HuH-7.5 (cell line): ENCODE measurements at places on chromosomes 16 and 17.

- DNase-seq = no peak
Measured at GRCh38 chr16:15041271-15042004, 14.4 kb downstream of the NTAN1 start.

DNA sequence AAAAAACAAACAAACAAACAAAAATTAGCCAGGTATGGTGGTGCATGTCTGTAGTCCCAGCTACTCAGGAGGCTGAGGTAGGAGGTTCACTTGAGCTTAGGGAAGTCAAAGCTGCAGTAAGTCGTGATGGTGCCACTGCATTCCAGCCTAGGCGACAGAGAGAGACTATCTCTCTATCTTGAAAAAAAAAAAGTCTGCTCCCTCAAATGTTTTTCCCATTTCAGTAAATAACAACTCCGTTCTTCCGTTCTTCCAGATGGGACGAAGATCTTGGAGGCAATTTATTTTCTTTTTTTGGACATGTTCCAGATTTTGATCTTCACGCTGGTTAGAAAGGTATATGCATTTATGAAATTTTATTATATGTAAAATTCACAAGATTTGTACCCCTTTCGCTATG, 19.0 kb downstream of the ERAL1 start:
- no peak for DNase-seq

GRCh38 chr16:86319585-86320236, 190.6 kb upstream of the FOXF1 start:
- no peak for DNase-seq

DNA sequence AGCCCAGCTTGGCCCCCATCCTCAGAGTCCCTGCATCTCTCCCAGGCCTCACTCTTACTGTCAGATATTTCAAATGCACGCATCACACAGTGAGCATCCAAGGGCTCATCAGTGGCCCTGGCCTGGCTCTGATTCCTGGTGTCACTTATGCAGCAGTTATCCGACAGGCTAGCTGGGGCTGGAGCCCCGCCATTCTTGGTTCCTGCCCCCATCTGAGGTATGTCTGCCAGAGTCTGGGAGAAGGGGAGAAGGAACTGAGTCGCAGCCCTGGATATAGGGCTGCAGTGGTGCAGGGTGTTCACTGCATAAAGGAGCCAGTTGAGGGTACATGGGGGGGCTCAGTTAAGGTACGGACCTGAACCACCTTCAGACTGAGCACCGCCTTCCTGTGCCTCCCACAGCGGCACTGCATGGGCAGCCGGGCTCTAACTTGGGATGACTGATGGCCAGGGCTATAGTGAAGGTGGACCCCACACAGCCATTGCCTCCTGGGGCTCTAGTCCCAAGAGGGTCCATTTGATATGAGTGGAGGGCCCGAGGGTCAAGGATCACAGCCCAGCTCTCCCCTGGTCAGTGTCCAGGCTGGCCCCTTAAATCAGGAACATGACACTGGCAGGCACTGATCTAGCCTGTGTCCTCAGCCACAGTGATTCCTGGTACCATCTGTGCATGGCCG, 1.8 kb upstream of the RASD1 start:
- no peak for DNase-seq

- DNase-seq = no peak
Measured at GRCh38 chr16:21645261-21645721, 7.1 kb downstream of the IGSF6 start.

DNA sequence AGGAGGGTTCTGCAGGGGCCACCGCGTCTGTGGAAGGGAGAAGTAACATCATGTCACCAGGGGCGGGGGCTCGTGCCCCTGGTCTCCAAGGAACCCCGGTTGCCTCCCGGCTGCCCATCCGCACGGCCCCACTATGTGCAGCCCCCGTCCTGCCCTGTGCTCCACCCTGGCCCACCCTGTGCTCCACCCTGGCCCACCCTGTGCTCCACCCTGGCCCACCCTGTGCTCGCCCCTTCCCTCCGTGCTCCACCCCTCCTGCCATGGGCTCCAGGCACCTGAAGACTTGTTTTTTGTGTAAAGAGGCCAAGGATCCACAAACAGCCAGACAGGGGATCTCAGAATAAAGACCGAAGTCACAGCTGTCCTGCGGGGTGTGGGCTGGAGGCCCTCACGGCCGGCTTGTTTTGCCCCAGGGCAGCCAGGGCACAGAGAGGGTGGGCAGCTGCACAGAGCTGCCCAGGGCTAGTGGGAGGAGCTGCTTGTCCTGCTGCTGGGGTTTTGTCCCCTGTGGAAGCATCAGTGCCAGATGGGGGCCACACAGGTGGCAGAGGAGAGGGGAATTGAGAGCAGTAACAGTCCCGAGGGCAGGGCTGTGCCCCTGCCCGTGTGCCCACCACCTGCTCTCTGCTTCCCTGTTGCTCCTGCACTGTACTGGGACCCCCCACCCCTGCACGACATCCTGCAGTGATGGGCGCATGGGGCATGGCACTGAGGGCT, 147.0 kb upstream of the CIBAR2 start:
- no peak for DNase-seq
